SIG-M5 (cell line): ENCODE measurements at places on chromosomes 6 and 20.

- peak; percentile 32 for DNase-seq
Measured at GRCh38 chr20:2946988-2947961, 74.0 kb downstream of the PTPRA start.

DNA sequence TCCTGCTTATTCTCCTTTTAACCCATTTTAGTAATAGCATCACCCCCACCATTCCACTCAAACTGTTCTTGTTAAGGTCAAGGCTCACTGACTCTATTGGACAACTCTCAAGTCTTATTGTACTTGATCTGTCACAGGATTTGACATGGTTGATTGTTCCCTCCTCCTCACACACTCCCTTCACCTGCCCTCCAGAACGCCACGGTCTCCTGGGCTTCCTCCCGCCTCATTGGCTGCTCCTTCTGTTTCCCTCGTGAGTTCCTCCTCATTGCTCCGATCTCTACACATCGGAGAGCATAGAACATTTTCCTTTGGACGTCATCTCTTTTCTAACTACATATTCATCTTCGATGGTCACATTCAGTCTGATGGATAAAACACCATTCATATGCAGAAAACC lies 55.1 kb downstream of the STMND1 start:
- DNase-seq, result no peak

GRCh38 chr6:102313699-102314098 lies 920.2 kb downstream of the GRIK2 start:
- DNase-seq, result no peak

DNA sequence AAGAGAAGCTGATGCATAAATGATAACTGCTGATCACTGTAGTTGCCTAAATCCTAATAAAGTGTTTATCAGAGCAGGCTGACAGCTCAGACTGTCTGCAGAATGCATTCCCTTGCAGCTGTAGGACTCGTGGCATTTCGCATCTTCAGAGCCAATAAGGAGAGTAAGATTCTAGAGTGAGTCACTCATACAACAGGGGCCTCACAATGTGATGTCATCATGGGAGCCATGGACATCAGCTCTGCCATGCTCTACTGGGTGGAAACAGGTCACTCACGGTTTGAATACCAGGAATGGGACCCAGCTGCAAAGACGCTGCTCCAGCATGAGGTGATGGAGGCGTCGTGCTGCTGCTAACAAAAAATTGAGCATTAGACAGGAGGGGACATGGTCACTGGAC lies 7.4 kb downstream of the FAM209B start:
- DNase-seq, result no peak

GRCh38 chr6:15921243-15921642 lies 207.6 kb upstream of the MYLIP start:
- DNase-seq, result no peak

DNA sequence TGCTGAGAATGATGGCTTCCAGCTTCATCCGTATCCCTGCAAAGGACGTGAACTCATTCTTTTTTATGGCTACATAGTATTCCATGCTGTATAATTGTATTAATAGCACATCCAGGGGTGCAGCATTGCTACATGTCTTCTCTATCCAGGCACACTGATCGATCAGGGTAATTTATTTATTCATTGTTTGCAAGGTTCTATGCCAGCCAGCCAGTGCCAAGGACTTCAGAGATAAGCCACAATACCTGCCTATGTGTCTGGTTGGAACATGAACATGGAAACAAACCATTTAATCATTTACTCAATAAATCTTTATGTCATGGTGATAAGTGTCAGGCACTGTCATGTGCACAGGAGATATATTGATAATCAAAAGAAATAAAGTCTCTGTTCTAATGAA lies 5.8 kb upstream of the OR2B3 start:
- DNase-seq, result no peak

GRCh38 chr6:13274707-13275434 lies 53.5 kb downstream of the TBC1D7 start:
- DNase-seq, result no peak

DNA sequence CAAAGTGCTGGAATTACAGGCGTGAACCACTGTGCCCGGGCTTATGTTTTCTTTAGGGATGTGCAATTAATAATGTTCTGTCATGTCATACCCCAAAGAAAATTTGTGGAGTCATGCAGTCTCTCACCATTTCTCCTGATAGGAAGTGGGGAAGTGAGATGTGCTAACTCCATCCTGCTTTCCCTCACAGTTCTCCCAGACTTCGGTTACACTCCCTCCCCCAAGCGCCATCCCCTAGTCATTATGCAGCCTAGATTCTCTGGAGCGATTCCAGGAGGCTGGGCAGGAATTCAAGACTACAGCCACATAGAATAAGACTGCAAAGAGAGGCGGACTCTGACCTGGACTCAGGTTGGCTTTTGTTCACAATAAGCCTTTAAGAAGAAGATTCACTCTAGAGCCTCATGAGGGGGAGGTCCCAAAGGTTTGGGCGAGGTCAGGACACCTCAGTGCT lies 271.4 kb downstream of the ALDH8A1 start:
- DNase-seq, result no peak

- DNase-seq, result no peak
Measured at GRCh38 chr20:61186771-61187472, 65.1 kb upstream of the CDH4 start.

DNA sequence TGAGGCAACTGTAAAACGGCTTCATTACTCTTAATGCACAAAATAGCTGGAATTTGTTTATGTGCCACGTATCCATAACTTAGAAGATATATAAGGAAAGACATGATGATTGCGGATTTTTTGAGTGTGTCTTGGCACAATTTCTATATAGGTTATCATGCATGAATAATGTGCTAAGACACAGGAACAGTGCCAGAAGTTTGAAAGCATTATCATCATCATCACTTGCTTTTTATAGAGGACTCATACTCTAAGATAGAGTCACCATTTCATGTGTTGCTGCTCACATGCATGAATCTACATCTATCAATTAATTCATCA lies 113.4 kb downstream of the ELOVL4 start:
- no peak for DNase-seq

- no peak for DNase-seq
Measured at GRCh38 chr20:47358672-47359529, 2.4 kb upstream of the ZMYND8 start.

DNA sequence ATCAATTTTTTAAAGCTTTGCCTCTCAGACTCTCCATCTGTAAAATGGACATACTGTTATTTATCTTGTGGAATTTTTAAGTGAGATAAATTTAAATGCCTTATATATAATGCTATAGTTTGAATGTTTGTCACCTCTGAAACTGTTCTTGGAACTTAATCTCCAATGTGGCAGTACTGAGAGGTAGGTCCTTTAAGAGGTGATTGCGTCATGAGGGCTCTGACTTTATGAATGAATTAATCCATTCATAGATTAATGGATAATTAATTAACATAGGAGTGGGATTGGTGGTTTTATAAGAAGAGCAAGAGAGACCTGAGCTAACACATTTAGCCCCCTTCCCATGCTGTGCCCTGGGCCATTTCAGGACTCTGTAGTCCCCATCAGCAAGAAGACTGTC lies 326.3 kb upstream of the TSHZ2 start:
- DNase-seq, result no peak

GRCh38 chr20:41507436-41507835 lies 110.7 kb downstream of the CHD6 start:
- DNase-seq, result no peak

DNA sequence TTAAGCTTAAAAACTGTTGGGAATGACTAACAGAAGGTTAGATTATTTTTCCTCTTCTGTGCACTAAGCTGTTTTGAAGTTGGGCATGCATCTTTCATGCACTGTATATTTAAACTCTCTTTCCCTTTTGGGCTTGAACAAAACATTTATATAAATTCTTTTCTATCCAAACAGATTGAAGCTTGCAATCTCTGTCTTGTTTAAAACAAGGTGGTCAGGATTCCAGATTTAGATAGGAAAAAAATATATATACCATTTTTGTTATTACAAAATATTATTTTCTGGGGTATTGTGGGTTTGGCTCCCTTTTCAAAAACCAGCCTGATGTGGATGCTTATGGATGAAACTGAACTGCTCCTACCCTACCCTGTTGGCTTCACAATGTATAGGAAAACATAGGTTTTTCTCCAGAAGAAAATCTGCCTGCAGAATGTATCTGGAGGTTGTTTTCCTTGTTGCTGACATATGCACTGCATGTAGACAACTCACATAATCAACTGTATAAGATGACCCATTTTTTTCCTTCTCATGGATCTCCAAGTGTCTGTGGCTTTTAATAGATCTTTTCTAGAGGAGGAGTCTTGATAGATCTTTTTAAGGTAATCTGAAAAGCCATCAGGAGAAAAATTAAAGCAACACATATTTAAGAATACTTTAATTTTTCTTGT lies 146.3 kb downstream of the PRL start:
- no peak for DNase-seq

- no peak for DNase-seq
Measured at GRCh38 chr20:52364405-52364804, 172.8 kb upstream of the ZFP64 start.

- no peak for DNase-seq
Measured at GRCh38 chr6:41675176-41675775, 37.0 kb downstream of the MDFI start.

GRCh38 chr6:118770112-118770788 lies 118.9 kb upstream of the CEP85L start:
- DNase-seq, result no peak

DNA sequence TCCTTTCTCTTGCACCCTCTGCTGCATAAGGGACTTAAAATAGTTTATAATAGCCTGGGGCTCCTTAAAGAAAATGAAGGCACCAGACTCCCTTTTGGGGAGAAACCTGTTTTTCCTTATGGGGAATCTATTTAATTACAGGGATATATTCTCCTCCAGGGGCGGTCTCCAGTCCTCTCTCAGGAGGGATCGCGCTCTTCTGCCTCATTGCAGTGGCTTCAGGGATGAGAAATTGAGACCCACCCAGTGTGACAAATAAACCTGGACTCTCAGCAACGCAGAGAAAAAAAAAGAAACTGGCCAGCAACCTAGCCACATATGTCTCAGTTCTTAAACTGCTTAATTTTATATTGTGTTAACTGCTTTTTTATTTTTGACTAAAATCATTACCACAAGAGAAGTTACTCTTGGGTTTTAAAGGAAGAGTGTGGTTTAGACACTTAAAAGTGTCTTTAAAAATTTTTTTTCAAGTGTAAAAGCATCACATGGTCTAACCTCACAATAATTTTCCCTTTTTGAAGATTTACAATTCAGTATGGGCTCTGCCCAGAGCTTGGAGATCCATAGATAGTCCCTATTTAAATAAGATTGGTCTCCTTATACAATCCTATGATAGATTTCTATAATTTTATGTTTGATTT lies 11.7 kb upstream of the GOPC start:
- DNase-seq, result no peak

DNA sequence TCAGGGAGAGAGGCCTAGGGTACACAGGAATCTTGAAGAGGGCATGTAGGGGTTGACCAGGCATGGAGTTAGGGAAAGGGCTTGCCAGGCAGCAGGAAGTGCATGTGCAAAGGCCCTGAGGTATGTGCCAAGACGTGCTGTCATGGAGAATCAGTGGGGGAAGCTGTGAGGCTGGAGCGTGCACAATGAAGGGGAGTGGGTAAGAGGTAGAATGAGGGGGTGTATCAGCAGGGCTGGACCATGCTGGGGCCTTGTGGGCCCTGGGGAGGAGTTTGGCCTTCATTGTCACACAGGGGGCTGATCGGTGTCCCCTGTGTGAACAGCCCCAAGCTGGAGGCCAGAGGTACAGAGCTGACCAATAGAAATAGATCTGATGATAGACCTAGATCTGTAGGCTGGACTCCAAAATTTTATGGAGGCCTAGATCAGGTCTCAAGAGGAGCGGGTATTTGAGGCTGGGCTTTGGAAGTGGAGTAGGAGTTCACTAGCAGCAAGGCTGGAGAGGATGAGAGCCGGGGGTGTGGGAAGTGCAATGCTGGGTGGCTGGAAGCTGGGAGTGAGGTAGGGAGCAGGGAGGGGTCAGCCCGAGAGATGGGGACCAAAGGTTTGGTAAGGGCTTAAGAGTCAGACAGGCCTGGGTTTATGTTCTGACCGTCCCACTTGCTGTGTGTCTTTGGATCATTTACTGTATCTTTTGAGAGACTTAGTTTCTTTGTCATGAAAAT lies 3.0 kb downstream of the SRC start:
- no peak for DNase-seq

DNA sequence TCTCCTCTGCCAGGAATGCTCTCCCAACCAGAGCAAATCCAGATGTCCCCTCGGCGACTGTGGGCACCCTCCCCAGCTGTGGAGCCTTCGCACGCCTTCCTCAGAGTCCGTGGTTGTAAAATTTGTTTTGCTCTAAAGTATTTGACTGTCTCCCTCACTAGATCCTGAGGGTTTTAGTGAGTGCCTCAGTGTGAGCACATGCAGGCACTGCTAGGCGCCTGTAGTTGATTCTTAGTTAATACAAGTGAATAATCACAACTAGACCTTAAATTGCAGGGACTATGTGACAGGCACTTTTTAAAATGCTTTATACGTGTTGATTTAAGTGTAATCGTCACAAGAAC lies 680 bp upstream of the MTCH1 start:
- no peak for DNase-seq

DNA sequence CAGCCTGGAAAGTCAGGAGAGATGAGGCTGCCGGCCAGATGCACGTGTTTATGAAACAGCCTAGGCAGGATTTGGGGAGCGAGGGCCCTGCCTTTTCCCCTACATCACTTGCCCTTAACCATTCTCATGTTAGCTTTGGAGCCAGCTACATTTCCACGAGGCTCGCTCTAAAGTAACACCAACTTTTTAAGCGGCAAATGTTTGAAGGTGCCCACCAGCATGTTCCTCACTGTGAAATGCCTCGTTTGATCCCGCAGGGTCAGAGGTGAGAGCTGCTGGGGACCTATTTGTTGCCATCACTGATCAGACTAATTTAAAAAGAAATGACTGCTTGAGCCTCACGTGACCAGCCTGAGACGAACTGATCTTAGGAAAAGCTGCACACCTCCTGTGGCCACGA lies 51.6 kb upstream of the DACT2 start:
- no peak for DNase-seq

DNA sequence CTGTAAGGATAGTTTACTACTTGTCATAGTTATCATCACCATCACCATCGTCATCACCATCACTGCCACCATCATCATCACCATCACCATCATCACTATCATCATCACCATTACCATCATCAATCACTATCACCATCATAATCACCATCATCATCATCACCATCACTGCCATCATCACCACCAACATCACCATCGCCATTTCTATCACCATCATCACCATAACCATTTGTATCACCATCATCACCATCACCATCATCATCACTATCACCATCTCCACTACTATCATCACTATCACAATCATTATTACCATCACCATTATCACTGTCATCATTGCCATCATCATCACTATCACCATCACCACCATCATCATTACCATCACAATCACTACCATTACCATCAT lies 655.5 kb upstream of the DEFB115 start:
- no peak for DNase-seq

DNA sequence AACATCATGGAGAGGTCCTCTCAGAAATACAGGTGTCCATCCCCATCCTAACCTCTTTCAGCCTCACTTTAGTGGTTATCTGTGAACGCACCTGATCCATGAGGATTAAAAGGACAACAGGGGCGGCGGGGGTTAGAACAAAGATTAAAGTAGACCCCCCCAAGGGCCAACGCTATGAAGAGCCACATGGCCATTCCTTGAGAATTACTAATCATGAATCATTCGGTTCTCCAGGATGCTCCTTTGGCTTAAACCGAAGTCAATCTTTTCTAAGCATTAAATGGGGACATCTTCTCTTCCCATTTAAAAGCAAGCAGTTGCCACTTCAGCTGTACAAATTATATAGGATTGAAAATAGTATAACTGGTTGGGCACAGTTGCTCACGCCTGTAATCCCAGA lies 212.4 kb downstream of the GMPR start:
- no peak for DNase-seq

- DNase-seq, result no peak
Measured at GRCh38 chr6:32088487-32089049, 20.6 kb downstream of the TNXB start.

- no peak for DNase-seq
Measured at GRCh38 chr6:34011264-34011663, 134.6 kb downstream of the GRM4 start.
